ENCODE measurements at places on chromosomes 7 and 10.

- ATAC-seq = no peak
Measured at GRCh38 chr7:19939746-19940145, 166.3 kb upstream of the TMEM196 start.

- ATAC-seq = no peak
Measured at GRCh38 chr10:12906051-12906541, 95.4 kb downstream of the CCDC3 start.

GRCh38 chr7:36040679-36041078 is 112.4 kb upstream of the EEPD1 start:
- ATAC-seq = no peak

GRCh38 chr10:61389887-61390286 is 63.3 kb downstream of the TMEM26 start:
- no peak for ATAC-seq

GRCh38 chr10:17075533-17076359 is 53.9 kb downstream of the CUBN start:
- ATAC-seq = peak; percentile 70
